Posterior vena cava (tissue), 2 donors: ENCODE measurements at places on chromosomes 7 and 10. TPM values are rescaled to one million over a fixed set of nuclear protein-coding genes. Genes with fewer than 3 reads are reported as not detected.
A peak's percentile ranks its signal among the peaks of the same experiment; 100 is the strongest.

DNA sequence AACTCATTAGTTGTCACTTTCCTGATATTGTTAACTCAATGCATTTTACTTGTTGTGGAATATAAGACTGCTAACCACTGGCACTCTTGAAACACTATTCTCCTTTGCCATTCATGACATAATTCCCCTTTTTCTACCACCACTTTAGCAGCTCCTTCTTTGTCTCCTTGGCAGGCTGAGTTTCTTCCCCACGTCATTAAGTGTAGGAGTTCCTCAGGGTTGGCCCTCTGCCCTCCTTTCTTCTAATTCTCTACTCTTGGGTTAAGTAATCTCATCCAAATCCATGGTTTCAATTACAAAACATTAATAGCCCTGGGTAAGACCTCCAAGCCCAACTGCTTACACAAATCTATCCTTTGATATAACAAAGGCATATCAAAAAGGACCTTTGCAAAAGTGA is 175.1 kb downstream of the HGF start:
- no peak for DNase-seq

DNA sequence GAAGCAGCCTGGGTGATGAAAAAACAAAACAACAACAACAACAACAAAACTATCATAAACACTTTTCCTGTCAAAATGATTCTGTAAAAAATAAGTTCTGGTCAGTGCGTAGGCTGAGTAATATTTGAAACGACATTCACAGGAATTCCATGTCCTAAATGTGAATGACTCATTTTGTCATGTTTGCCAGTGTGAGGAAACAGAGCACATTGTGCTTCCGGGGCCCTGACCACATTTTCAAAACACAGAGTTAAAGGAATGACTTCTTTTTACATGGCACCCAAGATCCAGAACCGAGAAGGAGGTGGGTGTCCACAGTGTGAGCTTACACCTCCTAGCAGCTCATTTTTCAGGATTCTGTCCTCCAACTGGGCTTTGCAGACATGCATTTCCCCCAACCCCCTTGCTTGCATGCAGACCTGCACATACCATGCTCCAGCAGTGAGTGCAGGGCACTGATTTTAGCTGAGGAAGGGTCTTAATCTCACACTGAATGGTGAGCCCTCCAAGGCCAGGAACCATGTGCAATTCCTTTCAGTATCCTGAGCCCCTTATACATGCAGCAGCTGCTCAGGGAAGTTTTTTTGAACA is 3.0 kb downstream of the CLRN3 start:
- DNase-seq: no peak

DNA sequence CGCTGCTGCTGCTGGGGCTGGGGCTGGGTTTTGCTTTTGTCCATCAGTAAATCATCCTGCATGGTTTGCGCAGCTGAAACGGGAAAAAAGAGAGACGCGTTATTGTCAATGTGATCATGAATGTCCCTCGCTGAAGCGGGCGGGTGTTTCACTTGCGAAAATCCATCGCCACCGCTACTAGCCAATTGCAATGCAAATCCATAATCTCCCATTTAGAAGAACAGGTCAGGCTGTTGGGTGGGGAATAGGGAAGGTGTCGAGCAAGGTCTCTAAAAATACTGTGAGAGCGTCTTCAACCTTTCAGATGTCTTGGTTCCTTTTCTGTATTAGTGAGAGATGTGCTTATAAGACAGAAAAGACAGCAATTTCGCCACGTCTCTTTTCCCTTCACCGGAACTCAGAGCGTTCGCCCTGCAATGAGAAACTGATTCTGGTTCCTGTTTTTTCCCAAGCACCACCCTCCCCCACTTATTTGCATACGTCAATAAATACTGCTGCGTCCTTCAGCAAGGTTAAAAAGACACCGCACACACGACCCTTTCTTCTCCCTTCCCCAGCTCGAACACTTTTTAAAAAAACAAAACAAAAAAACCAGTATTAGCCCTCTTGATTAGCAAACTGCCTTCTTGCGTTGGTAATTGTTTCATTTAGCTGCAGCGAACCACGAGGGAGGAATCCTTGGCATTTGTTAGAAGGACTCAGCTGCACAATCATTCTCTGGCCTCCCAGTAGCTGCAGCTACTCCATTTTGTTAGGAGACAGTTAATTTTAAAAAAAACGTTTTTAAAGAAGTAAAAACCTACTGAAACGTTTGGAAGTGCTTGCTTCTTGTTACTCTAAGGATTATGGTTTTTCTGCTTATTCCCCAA is 50.4 kb downstream of the CPEB3 start:
- no peak for DNase-seq

GRCh38 chr7:72430531-72430930 is 18.4 kb upstream of the CALN1 start:
- peak; percentile 34 for DNase-seq

- DNase-seq: no peak
These were observed 550.8 kb downstream of the IPMK start for GRCh38 chr10:57716884-57717283.

DNA sequence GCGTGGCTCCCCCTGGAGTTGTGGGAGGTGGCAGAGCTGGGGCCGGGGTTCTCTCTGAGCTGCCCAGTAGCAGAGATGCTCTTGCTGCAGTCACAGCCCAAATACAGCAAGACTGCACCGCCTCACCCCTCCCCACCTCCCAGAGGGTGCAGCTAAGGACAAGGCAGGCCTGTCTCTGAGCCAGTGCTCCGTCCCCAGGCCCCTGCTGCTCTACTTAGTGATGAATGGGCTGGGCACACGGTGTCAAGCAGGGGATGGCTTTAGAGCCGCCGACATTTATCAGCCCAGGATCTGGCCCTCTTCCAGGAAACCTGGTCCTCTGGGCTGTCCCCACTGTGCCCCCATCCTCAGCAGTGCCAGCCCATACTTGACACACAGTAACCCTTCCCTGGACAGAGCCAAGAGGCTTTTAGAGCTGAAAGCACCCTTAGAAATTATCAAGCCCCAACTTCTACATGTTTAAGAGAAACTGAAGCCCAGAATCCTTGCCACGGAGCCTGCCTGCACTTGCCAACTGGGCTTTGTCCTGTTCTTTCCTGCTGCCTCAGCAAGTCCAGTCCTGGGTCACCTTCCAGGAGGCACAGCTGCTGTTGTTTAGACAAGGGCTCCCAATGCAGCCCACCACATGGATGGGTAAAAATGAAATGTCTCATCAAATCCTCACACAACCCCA is 137.1 kb upstream of the UNC5B start:
- peak; percentile 64 for DNase-seq

DNA sequence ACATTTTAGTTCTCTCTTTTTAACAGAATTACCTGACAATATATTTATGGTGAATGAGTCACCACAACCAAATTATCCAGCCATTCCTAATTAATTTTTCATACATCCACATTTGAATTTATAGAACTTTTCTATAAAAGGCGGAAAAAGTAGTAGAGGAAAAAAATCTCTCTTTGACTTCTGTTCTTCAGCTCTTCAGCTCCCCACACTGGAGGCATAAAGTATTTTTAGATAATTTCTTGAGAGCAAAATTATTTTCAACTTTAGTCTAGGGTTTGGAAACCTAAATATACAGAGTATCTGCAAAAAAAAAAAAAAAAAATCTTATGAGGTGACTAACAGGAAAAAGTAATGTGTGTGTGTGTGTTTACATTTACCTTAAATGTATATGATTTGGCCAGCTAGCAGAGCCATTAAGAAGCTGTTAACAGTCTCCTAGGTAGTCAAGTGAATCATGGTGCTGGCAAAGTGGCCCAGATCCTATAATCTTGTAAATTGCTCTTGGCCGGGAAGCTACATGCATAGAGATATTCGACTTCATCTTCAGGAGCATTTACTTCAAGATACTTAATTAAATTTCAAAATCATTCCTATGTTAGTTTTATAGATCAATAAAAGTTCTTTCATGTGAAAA is 383.1 kb upstream of the STEAP1 start:
- DNase-seq: no peak

DNA sequence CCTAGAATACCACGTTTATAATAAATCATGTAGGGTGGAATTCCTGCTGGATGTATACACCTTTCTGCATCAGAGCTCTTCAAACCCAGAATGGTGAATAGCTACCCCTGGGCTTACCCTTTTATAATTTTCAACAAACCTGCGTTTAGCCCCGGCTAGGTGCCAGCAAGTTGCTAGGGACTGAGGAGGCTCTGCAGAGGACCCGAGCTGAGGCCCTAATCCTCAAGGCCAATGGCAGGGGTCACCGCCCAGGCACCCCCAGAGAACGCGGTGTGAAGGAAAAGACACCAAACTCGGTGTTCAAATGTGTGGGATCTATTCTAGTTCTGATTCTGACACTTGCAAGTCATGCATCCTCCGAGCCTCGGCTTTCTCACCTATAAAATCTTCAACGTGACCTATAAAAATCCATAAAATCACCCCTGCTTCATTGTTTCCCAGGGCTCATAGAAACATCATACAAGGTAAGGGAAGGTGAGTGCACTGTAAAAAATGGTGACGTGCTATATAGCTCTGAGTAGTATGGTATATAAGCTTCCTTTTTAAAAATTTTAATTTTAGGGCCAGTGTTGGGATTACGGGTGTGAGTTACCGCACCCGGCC is 2.5 kb upstream of the ANXA11 start:
- DNase-seq: no peak

DNA sequence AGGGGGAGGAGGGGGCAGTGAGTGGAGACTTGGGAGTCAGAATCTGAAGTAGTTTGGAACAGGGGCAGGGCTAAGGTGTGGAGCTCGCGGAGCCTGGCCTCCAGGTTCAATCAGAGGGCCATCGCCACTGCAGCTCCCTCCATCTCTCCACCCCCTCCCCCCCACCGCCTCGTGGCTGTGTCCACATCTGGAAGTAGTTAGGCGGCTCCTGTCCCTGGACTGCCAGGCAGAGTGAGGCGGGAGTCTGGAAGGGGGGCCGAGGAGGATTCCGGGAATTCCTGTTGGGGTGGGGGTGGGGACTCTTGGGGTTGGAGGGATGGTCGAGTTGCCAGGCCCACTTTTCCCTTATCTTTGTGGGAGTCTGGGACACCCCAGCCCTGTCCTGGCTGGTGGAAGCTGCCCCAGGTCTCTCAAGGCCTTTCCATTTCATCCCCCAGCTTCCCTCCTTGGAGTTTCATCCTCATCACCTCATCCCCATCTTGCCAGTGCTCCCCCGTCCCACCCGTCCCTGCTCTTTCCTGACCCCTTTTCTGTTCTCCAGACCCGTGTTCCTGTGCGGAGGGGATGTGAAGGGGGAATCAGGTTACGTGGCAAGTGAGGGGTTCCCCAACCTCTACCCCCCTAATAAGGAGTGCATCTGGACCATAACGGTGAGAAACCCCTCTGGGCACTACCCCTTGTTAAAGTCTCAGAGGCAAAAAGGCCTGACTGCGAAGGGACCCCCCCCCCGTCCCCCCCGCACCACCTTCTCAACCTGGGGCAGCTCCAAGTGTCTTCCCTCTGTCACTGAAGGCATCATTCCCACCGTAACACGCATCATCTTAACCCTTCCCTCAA is 944 bp downstream of the PCOLCE start:
- peak; percentile 88 for DNase-seq

DNA sequence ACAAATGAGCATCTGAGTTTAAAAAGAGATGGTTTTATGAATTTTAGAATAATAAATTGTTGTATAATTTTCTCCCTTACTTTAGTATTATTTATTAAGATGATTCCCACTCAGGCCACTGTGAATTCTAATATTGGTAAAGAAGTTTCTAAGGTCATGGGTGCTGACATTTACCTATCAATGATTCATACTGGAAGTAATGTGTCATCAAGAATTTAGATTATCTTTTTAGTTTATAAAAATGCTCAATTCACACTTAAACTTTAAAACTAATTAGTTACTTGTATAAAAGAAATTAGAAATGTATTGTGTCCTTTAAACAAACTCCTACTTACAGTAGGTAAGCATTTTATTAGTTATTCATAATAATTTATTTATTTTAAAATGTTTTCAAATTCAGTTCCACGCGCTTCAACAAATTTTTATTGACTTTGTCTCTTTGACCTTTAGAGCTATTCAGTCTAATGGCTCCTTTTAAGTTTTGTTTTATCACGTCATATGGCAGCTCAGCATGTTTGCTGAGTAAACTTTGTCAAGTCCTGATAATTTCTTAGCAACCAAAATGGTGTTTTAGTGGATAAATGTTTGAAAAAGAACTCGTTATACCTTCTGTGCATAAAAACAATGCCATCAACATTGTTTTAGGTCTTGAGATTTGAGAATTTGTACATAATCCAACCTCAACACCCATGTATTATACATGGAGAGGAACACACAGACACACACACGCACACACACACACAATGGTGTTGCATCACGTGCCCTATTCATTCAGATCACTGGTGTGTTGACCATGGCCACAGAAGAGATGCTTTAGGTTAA is 15.1 kb upstream of the MRC1 start:
- no peak for DNase-seq

DNA sequence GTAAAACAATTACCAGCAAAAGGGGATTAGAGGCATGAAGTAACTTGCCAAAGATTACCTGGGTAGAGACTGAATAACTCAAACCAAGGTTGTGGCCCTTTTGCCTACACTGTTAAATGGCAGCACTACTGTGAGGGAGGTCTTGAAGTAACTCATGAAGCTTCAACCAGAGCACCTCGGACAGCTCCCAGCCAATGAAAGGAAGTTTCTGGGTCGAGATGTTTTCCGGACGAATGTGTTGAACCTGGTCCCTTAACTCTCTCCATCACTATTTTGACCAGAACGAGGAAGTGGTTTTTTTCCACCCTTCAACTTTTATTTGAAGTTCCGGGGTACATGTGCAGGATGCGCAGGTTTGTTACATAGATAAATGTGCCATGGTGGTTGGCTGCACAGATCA is 133.6 kb upstream of the PRKCQ start:
- DNase-seq: no peak

GRCh38 chr10:97873569-97873968 is 23.9 kb downstream of the GOLGA7B start:
- DNase-seq: peak; percentile 89

DNA sequence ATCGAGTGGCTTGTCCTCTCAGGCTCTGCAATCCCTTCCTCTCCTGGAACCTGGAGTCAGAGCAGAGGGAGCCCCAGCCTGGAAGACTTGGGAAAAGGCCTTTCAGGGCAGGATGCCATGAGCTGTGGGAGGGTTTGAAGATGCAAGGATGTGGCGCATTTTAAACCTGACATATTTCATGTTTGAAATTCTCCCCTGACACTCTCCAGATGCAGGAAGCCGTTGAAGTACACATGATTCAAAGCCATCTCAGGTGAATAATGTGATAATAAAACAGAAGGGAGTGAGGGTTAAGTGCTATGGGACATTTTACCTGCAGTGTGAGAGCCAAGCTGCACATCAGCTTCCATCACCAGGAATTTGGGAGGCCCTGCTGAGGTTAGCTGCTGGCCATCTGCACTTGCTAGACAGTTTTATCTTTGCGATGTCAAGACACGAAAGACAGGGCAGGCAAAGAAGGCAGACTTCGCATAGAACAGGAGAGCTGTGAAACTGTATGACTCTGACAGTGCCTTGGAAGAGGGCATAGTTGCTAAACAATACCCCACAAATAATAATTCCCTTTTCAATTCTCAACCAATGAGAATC is 159.1 kb upstream of the GDF10 start:
- no peak for DNase-seq

The SH2D4B gene
- total RNA-seq: not detected

The PIK3AP1 gene
- 14.5 TPM for total RNA-seq

The LEP gene
- 1.5 TPM for total RNA-seq
